Stomach (tissue), 19 donors: ENCODE measurements at places on chromosomes 2 and 18. TPM values are rescaled to one million over a fixed set of nuclear protein-coding genes. Genes with fewer than 3 reads are reported as not detected.

DNA sequence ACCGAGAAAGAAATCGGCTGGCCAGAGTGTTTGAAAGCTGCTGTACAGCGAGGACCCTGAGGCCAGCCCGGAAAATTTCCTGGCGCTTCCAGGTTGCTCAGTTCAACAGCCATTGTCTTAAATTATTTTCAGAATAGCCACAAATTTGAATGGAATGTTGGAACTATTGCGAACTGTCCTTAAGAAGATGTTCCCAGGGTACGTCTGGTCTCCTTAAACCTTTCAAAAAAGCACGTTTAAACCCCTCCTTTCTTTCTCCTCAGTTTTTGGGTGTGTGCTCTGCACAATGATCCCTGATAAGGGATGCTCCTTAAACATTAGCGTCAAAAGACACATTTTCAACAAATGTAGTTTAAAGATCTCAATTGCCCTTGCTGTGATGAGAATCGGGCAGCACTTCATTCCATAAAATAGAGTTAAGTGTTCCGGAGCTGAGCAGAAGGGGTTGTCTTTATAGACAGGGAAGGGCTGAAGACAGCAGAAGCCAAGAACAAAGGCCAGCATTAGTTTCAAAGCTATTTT is 14.5 kb upstream of the LPIN2 start:
- DNase-seq: no peak

The DPP10 gene
- total RNA-seq: 10.5 TPM

- DNase-seq: peak; percentile 77
Measured at GRCh38 chr2:96895746-96896651, 26.1 kb upstream of the SEMA4C start.

DNA sequence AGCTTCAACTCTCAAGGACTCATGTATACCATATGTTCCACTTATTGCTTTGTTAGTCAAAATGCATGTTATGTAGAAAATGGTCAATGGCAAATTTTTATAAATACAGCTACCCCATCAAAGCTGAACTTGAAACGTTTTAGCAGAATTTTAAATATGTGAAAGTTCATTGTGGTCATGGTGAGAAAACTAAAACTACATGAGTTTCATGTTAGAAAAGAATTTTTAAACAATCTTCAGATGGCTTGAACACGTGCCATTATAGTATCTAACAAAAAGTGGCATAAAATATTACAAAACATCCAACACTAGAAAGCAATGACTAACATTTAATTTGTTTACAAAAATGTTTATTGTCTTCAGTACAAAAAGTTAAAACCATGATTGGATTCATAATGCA is 246.0 kb upstream of the KCNJ3 start:
- no peak for DNase-seq

The SERPINB4 gene
- not detected for total RNA-seq

GRCh38 chr2:68196120-68196716 is 38.5 kb downstream of the PNO1 start:
- peak; percentile 71 for DNase-seq

GRCh38 chr2:24613154-24613814 is 122.2 kb downstream of the NCOA1 start:
- DNase-seq: peak; percentile 30

DNA sequence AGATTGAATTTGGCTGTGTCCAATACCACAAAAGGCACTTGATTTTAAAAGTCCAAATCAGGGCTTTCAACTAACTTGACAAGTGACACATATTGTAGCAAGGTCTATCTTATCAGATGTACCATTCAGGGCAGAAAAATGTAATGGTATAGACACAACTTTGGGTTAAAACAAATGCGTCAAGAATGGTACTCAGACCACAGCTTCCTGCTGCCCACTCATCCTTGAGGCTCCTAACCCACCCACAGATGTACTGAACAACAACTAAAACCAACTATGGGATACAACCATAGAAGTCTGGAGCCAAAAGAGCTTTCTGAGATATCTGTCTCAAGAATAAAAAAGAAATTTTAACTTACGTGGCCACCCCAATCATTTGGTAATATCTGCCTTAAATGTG is 105.2 kb downstream of the RBM43 start:
- no peak for DNase-seq
